ENCODE measurements at places on chromosomes 13 and 19.

DNA sequence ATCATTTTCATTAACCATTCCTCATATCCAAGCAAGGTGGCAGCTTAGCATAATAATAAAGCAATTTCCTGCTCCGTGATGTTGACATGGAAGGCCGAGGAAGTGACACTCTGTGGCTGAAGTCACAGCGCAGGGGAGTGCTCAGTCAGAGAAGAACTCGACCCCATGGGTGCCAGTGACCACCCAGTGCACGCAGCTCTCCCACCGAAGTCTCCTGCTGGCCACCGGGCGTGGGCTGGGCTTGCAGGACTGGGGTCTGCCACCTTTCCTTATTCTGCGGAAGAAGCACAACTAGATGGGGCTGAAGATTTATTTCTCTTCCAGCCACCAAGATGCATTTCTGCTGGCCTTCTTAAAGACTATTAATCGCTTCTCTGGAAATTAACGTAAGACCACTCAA, 132.1 kb upstream of the SPACA7 start:
- no peak for DNase-seq

GRCh38 chr19:1856698-1857603, 6.4 kb downstream of the KLF16 start:
- no peak for DNase-seq

GRCh38 chr19:49672131-49672919, 4.7 kb upstream of the PRMT1 start:
- peak; percentile 75 for DNase-seq

DNA sequence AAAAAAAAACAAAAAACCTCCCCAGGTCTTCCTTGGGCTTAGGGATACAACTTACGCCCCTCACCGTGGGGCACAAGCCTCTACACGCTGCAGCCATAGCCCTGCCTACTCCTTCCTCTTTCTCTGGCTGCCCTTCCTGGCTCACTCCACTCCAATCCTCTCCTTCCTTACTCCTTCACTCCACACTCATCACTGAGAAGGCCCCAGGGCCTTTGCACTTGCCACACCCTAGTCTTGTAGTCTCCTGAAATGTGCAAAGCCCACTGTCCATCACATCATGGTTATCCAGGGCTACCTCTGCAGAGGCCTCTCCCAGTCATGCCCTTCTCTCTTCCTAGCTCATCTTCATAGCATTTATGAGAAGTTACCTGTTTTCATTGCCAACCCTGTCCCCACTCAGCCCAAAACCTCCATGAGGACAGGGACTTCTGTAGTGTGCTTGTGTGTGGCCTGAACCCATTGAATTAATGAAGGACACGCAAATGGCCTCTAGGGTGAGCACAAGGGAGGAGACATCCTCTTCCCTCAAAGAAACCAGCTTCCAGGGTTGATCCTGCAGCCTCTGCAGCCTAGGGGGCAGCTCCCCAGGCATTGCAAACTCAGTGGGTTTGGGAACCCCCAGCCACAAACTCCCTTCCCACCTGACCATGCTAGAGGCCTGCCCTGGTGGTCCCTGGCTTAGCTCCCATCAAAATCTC, 7.9 kb upstream of the HSH2D start:
- no peak for DNase-seq

GRCh38 chr19:42315024-42315423, 1.9 kb downstream of the TMEM145 start:
- no peak for DNase-seq

GRCh38 chr13:101429733-101430132, 13.4 kb upstream of the NALCN start:
- no peak for DNase-seq

DNA sequence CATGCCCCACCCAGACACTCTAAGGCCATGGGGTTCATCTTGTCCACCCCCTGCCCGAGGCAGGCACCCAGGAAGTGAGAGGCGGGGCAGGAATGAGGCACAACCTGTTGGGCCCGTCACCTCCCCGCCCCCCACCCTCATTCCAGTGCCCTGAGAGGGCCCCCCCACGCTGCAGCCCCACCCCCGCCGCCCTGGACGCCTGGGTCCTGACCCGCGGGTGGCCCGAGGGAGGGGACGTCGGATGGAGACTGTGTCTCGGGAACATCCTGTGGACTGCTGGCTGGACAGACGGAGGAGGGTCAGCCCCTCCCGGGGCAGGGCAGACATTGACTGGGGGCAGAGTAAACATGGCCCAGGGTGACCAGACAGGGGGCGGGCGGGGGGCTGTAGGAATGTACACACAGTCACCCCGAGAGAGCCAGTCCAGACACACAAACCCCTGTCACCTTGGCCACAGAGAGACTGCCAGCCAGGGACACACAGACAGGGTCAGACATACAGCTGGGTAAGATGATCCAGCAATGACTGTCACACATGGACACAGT, 7.4 kb upstream of the JUNB start:
- DNase-seq, result no peak

DNA sequence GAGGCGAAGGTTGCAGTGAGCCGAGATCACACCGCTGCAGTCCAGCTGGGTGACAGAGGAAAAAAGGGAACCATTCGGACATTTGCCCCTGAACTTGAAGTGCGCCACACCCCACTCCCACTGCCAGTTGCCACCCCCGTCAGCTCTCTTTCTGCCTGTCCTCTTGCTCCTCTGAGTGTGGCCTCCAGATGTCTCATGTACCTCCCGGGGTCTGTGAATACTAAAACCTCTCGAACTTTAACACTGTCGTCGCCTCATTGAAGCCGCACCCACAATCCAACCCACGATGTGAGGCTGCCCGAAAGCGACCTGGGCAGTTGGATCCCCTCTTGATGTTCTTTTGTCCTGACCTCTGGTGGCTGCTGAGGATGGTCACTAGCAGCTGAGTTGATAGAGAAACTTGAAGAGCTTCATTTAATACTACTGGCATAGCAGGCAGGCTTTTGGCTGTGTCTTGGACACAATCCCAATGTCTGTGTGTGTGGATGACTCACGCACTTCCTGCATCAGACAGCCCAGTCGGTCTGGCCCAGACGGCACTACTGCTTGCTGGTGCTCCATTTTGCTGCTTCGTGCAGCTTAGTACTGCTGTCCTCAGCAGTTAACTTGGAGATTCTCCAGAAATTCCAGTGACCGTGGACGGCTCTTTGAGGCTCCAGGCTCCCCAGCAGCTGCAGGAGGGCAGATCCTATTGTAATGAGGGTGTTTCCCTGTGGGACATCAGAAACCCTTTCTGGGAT, 4.2 kb downstream of the FPR3 start:
- DNase-seq, result no peak

All from activated T-cell treated with anti-CD3 and anti-CD28 coated beads for 1 hour (primary cell).